ENCODE measurements at places on chromosomes 5 and 9.

DNA sequence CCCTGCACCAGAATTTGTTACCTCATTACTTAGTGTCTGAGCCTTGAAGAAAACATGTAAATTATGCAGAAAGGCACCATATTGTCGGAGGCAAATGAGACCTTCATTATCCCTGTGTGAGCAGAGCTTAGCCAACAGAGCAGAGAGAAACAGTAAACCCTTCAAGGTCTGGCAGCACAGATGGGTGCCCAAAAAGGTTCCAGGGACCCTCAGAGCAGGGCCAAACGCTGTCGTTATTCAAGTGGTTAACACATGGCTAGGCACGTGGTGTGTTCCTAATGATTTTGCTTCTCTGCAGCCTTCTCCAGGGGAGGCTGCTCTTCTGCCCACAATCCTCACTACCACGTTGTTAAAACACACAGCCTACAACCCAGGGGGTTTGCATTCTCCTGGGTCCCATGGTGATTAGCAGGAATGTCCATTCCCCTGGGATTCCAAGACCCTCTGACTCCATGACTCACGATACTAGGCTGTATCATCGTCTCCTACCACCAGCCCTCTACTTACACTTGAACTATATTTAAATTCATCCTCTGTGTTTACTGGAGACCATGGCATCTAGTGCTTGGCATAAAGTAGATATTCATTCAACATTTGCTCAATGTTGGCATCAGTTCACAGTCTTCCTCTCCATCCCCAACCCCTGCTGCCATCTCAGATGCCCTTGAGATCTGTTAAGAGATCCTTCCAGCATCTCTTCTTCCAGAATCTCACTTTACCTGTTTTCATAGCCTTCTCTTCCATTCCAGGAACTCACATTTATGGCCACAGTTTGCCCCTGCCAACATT is 174.5 kb upstream of the RAD23B start:
- no peak overlapping the region for H3K27ac ChIP-seq
- DNase-seq, result no peak
- no peaks in the 10 kb centered on the region for H3K4me1 ChIP-seq
- H3K4me3 ChIP-seq, result no peak overlapping the region
- H3K27me3 ChIP-seq, result peaks cover 24% of the 10 kb centered on the region
- H3K36me3 ChIP-seq, result no peaks in the 10 kb centered on the region

- peaks cover 5% of the 10 kb centered on the region for H3K27me3 ChIP-seq
- H3K4me3 ChIP-seq, result no peak overlapping the region
- DNase-seq, result no peak
- no peaks in the 10 kb centered on the region for H3K4me1 ChIP-seq
Observed at GRCh38 chr9:72211047-72211446, 61.8 kb downstream of the GDA start.

GRCh38 chr9:18502546-18502945 is 28.6 kb downstream of the ADAMTSL1 start:
- no peaks in the 10 kb centered on the region for H3K36me3 ChIP-seq
- DNase-seq, result no peak
- H3K27ac ChIP-seq, result no peak overlapping the region
- H3K4me1 ChIP-seq, result peaks cover 41% of the 10 kb centered on the region
- H3K4me3 ChIP-seq, result no peak overlapping the region

DNA sequence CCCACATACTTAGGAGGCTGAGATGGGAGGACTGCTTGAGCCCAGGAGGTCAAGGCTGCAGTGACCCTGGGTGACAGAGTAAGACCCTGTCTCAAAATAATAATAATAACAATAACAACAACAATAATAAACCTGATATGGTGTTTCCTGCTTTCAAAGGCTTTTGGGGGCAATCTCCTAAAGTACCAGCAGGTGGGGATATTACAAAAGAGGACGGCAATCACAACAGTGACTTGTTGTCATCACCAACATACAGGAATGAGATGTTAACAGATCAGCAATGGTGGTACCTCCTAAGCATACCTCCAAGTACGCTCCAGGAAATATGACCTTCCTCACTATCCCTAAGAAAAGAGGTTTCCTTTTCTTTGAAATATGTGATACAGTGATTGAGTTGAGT is 91.1 kb upstream of the RNF180 start:
- DNase-seq, result no peak
- H3K4me1 ChIP-seq, result no peaks in the 10 kb centered on the region
- H3K27me3 ChIP-seq, result peaks cover 3% of the 10 kb centered on the region
- H3K27ac ChIP-seq, result no peak overlapping the region
- H3K36me3 ChIP-seq, result no peaks in the 10 kb centered on the region

DNA sequence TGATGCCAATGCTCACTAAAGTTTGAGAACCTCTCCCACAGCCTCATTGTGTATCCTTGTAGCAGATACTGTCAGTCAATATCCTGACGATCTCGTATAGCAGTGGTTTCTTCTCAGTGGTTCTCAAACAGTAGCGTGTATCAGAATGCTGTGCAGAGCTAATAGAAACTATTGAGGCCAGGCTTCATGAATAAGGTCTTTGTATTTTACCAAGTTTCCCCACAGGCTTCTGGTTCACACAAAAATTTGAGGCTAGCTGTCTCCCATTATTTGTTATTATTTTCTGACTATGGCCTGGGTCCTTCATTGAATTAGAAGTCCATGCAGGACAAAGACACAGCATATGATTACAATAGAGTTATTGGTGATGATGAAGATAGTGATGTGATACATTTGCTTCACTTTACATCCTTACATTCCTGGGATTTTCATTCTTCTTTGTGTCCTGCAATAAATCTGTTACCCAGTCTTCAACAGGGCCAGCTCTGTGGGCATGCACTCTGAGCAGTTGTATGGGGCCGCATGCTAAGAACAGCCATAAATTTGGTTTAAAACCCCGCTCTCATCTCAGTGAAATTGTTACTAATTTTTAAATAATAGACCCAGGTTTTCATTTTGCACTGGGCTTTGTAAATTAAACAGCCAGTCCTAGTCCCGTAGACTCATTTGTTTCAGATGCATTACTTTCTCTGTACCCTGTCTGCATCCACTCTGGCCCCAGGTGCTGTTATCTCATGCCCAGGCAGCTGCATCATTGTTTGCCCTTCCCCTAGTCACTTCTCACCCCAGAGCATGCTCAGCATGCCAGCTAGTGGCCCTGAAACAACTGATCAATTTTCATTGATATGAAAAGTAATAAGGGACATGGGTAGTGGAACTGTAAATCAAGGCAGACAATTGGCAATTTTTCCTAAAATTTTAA is 199.9 kb upstream of the PIK3R1 start:
- no peaks in the 10 kb centered on the region for H3K36me3 ChIP-seq
- H3K27me3 ChIP-seq, result no peaks in the 10 kb centered on the region

- H3K4me1 ChIP-seq, result peaks cover 16% of the 10 kb centered on the region
- peak overlapping the region; percentile 98 for H3K27ac ChIP-seq
- no peak for DNase-seq
- H3K27me3 ChIP-seq, result no peaks in the 10 kb centered on the region
- peaks cover 3% of the 10 kb centered on the region for H3K36me3 ChIP-seq
Observed at GRCh38 chr5:74192606-74193299, 447.8 kb downstream of the ENC1 start.

DNA sequence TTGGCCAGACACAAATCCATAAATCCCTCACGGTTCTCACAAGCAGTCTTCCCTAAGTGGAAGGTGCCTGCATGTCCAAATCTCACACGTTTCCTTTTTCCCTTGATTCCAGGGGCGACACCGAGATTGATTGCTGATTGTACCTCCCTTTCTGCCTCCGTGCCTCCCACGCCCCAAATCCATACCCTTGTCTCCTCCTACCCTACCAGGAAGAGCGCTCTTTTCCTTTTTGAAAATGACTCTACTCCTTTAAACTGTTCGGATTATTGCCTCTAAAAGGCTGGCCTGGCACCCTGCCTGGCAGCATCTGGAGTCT is 4.5 kb downstream of the STC2 start:
- H3K27ac ChIP-seq, result peak overlapping the region; percentile 87
- H3K27me3 ChIP-seq, result peaks cover 9% of the 10 kb centered on the region
- DNase-seq, result no peak
- H3K4me3 ChIP-seq, result no peak overlapping the region
- H3K4me1 ChIP-seq, result peaks cover 63% of the 10 kb centered on the region
- peaks cover 26% of the 10 kb centered on the region for H3K36me3 ChIP-seq

All from mesothelial cell of epicardium (in vitro differentiated cells).